Testis (tissue), 5 donors: ENCODE measurements at places on chromosomes 12 and 14. TPM values are rescaled to one million over a fixed set of nuclear protein-coding genes. Genes with fewer than 3 reads are reported as not detected.

- no peaks in the 10 kb centered on the region for H3K4me1 ChIP-seq
- no peaks in the 10 kb centered on the region for H3K36me3 ChIP-seq
- H3K27me3 ChIP-seq: no peaks in the 10 kb centered on the region
- no peak for DNase-seq
Measured at GRCh38 chr12:66960704-66961690, 282.1 kb upstream of the GRIP1 start.

The RTN1 gene
- total RNA-seq: 8.2 TPM

- no peaks in the 10 kb centered on the region for H3K36me3 ChIP-seq
- no peak for DNase-seq
- H3K27me3 ChIP-seq: no peaks in the 10 kb centered on the region
- peak overlapping the region; percentile 14 for H3K27ac ChIP-seq
- H3K4me1 ChIP-seq: peaks cover 9% of the 10 kb centered on the region
- no peak overlapping the region for H3K4me3 ChIP-seq
Measured at GRCh38 chr12:91139286-91139685, 28.0 kb upstream of the LUM start.

- H3K4me3 ChIP-seq: no peak overlapping the region
- peak; percentile 52 for DNase-seq
- H3K36me3 ChIP-seq: no peaks in the 10 kb centered on the region
Measured at GRCh38 chr12:40226705-40227104, 1.9 kb downstream of the LRRK2 start.

- no peak overlapping the region for H3K4me3 ChIP-seq
- H3K36me3 ChIP-seq: no peaks in the 10 kb centered on the region
Measured at GRCh38 chr12:70576341-70577282, 60.6 kb downstream of the PTPRB start.

- H3K27ac ChIP-seq: no peak overlapping the region
- no peaks in the 10 kb centered on the region for H3K36me3 ChIP-seq
- H3K4me1 ChIP-seq: peaks cover 7% of the 10 kb centered on the region
- no peak overlapping the region for H3K4me3 ChIP-seq
Measured at GRCh38 chr14:101957406-101958234, 6.8 kb upstream of the DYNC1H1 start.

DNA sequence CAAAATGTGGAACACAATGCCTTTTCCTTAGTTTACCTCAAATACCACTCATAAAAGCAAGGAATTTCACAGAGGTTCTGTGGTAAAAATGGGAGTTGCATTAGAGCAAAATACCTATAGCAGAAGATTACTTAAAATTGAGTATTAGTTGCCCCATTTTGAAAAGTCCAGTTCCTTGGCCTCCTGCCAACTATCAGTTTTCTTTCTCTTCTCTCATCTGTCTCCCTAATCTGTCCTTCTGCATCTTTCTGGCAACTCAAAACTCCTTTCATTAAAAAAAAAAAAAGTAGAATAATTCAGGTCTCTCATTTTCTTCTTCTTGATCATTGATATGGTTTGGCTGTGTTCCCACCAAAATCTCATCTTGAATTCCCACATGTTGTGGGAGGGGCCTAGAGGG lies 127.3 kb downstream of the ATP23 start:
- no peaks in the 10 kb centered on the region for H3K4me1 ChIP-seq
- no peak overlapping the region for H3K27ac ChIP-seq
- no peak for DNase-seq
- no peak overlapping the region for H3K4me3 ChIP-seq
- H3K27me3 ChIP-seq: no peaks in the 10 kb centered on the region

DNA sequence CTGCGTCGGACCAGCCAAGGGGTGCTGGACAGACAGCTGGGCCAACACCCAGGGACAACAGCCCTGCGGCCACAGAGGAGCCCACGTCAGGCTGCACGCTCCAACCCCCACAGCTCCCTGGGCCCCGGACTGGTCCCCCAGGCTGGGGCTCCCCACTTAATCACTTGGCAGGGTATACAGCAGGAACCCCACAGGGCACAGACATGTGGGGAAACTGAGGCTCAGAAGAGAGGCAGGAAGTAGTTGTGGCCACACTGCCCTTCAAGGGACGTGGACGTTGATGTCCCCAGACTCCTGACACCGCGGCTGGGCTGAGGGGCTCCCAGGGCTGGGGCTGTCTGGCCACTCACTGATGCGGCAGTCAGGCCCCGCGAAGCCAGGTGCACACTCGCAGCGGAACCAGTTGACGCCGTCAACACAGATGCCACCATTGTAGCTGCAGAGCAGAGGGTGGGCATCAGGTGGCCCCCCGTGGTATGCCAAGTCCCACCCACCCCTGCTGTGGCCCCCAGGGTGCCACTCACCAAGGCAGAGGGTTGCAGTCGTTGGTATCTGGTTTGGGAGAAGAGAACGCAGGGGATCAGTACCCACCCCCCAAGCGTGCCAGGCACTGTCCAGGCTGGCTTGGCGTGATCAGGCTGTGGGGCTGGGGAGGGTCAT lies 21.5 kb downstream of the JAG2 start:
- H3K4me3 ChIP-seq: no peak overlapping the region
- no peaks in the 10 kb centered on the region for H3K36me3 ChIP-seq
- no peak overlapping the region for H3K27ac ChIP-seq
- H3K27me3 ChIP-seq: no peaks in the 10 kb centered on the region
- DNase-seq: no peak
- H3K4me1 ChIP-seq: no peaks in the 10 kb centered on the region

- no peaks in the 10 kb centered on the region for H3K36me3 ChIP-seq
- DNase-seq: no peak
- H3K4me1 ChIP-seq: no peaks in the 10 kb centered on the region
- H3K27me3 ChIP-seq: no peaks in the 10 kb centered on the region
- H3K27ac ChIP-seq: no peak overlapping the region
Measured at GRCh38 chr14:21993837-21994236, 320.2 kb upstream of the OR4E1 start.

- H3K27ac ChIP-seq: peak overlapping the region; percentile 99
- peak; percentile 31 for DNase-seq
- peaks cover 12% of the 10 kb centered on the region for H3K4me1 ChIP-seq
- H3K27me3 ChIP-seq: no peaks in the 10 kb centered on the region
- H3K4me3 ChIP-seq: peak overlapping the region; percentile 91
Measured at GRCh38 chr12:76029982-76030340, 1.6 kb downstream of the PHLDA1 start.

DNA sequence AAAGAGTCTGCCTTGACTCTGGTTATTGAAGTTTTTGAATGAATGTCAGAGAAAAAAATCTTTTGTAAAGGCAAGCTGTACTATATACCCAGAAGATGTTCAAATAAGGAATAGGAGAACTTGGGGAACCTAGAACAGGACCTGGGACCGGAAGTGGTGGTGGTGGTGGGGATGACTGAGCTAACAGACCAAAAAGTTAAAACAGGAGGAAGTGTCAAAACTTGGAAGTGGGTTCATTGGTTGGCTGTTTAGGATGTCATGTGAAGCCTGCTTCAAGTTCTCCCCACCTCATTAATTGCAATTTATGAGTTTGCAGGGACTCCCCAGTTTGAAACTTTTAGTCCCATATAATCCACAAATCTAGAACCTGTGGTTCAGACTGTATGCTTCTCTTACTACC lies 26.2 kb downstream of the PLXNC1 start:
- no peaks in the 10 kb centered on the region for H3K4me1 ChIP-seq
- H3K36me3 ChIP-seq: no peaks in the 10 kb centered on the region
- no peak for DNase-seq
- no peak overlapping the region for H3K4me3 ChIP-seq

The GLT1D1 gene
- 10.0 TPM for total RNA-seq

The CCDC175 gene
- total RNA-seq: 1.4 TPM

GRCh38 chr14:70622111-70622712 lies 19.5 kb upstream of the TTC9 start:
- no peaks in the 10 kb centered on the region for H3K27me3 ChIP-seq
- H3K27ac ChIP-seq: no peak overlapping the region
- no peak overlapping the region for H3K4me3 ChIP-seq
- H3K4me1 ChIP-seq: no peaks in the 10 kb centered on the region
- DNase-seq: peak; percentile 47

The AICDA gene
- not detected for total RNA-seq

The MOAP1 gene
- total RNA-seq: 22.4 TPM

The COL2A1 gene
- 1.8 TPM for total RNA-seq

The ASPG gene
- total RNA-seq: 2.7 TPM

- peak overlapping the region; percentile 14 for H3K27ac ChIP-seq
- H3K36me3 ChIP-seq: no peaks in the 10 kb centered on the region
- no peaks in the 10 kb centered on the region for H3K27me3 ChIP-seq
- H3K4me3 ChIP-seq: no peak overlapping the region
- peaks cover 18% of the 10 kb centered on the region for H3K4me1 ChIP-seq
Measured at GRCh38 chr12:66127650-66128049, 2.9 kb downstream of the LLPH start.

The FAM181A gene
- 18.0 TPM for total RNA-seq

GRCh38 chr14:76133103-76133502 lies 18.6 kb upstream of the GPATCH2L start:
- no peaks in the 10 kb centered on the region for H3K4me1 ChIP-seq
- no peak overlapping the region for H3K4me3 ChIP-seq
- H3K27me3 ChIP-seq: no peaks in the 10 kb centered on the region
- DNase-seq: no peak
- H3K27ac ChIP-seq: no peak overlapping the region

GRCh38 chr12:109165599-109165998 lies 49.2 kb downstream of the ACACB start:
- DNase-seq: no peak
- peaks cover 8% of the 10 kb centered on the region for H3K4me1 ChIP-seq
- H3K27me3 ChIP-seq: no peaks in the 10 kb centered on the region
- no peak overlapping the region for H3K4me3 ChIP-seq

The ARMH4 gene
- total RNA-seq: 38.7 TPM
